Fibroblast of skin of scalp (primary cell): ENCODE measurements at places on chromosomes 2 and 18.

DNA sequence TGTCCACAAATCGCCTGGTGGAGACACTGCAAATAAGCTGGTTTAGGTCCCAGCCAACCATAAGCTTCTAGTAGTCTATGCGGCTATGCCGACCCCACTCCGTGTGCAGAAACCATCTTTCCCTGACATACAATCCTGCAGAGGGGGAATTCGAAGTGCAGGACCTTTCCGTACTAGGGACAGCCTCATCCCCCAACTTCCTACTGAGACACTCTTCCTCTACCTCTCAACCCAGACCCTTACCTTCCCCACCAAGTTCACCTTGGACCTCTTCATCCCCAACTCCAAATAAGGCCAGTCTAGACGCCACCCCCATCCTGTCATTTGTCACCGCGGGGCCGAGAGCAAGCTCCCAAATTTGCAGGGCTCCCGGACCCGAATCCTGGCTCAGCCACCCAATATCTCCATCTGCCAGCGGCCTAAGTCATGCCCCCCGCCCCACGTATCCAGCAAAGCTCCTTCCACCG lies 496 bp downstream of the SUCLG1 start:
- peak; percentile 11 for DNase-seq

DNA sequence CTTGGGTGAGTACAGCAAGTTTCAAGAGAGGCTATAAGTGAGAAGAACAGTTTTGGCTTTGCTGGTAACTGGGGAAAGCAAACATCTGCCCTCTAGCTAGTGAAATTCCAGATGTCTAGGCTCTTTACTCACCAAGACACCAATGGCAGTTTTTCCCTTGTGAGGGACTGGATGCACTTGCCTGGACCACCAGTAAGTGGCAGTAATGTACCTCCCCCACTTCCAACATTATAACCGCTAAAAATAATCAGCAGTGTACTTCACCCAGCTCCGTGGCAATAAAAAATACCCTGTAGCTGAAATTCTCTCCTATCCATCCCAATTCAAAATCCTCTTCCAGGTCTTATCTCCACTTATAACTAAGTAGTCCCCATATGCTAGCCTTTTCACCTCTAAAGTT lies 383.9 kb downstream of the ARHGAP15 start:
- peak; percentile 78 for DNase-seq

- no peak for DNase-seq
Measured at GRCh38 chr2:215138479-215138878, at the start of gene ABCA12. ABCA12 (minus strand) TSS chr2:215138626; CDS start chr2:215138208, 418 bp downstream.

DNA sequence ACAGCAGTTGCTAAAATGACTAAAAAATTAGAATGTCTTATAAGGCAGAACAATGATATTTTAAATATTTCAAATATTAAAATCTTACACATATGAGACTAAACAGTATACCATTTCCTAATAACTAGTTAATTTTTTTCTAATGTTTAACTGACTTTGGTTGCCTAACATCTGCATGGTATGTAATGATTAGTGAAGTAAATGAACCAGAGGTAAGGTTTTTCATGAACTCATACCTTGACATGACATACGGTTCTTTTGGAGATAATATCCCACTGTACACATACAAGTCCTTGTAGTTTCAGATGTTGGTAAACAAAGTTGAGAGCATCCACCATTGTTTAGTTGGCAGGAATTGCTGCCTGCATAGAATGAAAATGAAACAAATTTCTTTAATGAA lies 1360.2 kb downstream of the LRP1B start:
- DNase-seq, result no peak
